Muscle of leg (tissue), 16 donors: ENCODE measurements at places on chromosomes 7 and 10.

DNA sequence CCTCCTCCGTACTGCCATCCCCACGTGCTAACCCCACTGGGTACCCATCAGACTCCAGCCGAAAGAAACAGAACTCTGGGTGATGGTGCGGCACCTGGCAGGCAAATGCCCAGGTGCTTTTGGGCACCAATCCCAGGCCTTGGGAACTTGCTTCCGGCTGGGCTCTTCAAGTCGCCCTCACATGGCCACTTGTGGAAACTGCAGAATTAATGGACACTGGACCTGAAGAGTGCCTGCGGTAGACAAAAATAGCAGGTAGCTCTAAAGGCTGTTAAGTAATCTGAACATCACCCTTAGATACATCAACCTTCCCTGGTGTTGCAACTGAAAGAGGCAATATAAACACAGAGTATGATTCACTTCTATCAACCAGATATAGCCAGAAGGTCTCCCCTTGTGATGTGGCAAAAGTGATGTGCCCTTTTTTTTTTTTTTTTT is 644.4 kb downstream of the GRM8 start:
- no peaks in the 10 kb centered on the region for H3K27me3 ChIP-seq
- H3K27ac ChIP-seq: no peak overlapping the region
- no peak overlapping the region for H3K4me3 ChIP-seq
- H3K36me3 ChIP-seq: no peaks in the 10 kb centered on the region

DNA sequence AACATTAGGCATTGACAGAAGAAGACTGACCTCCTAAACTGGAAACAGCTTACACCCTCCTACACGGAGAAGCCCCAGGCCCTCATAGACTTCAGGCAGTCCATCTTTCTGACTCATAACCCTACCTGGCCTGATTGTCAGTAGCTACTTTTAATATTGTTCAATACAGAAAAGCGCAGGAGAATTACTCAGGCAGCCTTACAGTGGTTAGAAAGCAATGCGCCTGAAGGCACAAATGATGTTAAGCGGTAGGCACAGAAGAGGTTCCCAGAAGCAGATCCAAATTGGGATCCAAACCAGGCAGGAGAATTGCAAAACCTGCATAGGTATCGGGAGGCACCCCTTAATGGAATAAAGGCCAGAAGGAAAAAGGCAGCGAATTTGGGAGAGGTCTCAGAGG is 5.4 kb upstream of the CYREN start:
- no peak overlapping the region for H3K4me3 ChIP-seq
- no peaks in the 10 kb centered on the region for H3K36me3 ChIP-seq
- H3K4me1 ChIP-seq: no peaks in the 10 kb centered on the region

GRCh38 chr10:42940487-42941294 is 136.2 kb upstream of the RET start:
- peaks cover 6% of the 10 kb centered on the region for H3K27me3 ChIP-seq
- no peaks in the 10 kb centered on the region for H3K36me3 ChIP-seq
- H3K4me3 ChIP-seq: no peak overlapping the region
- peaks cover 10% of the 10 kb centered on the region for H3K4me1 ChIP-seq

DNA sequence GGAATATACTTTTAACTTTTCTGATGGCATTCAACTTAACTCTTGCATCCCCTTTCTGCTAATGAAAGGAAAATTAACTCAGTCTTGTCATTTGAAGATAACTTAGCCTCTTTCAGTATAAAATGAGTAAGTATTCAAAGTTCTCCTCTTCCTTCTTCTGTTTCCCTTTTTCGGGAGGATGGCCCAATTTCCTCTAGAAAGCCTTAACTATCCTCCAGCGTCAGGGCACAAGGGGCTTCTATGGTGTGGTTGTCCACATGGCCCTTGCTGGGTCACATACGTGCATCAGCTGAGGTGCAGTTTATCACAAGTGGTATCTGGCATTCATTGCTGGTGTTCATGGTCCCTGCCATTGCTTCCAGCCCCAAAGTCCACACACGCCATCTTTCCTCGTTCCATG is 17.8 kb upstream of the GSAP start:
- H3K4me1 ChIP-seq: peaks cover 5% of the 10 kb centered on the region
- H3K27me3 ChIP-seq: no peaks in the 10 kb centered on the region
- H3K36me3 ChIP-seq: no peaks in the 10 kb centered on the region
- H3K4me3 ChIP-seq: no peak overlapping the region
- no peak overlapping the region for H3K27ac ChIP-seq

GRCh38 chr7:123484199-123484598 is 50.2 kb downstream of the IQUB start:
- no peak overlapping the region for H3K4me3 ChIP-seq
- DNase-seq: no peak
- H3K27me3 ChIP-seq: no peaks in the 10 kb centered on the region
- H3K36me3 ChIP-seq: no peaks in the 10 kb centered on the region
